ENCODE measurements at places on chromosomes 11 and 22.

- no peak for DNase-seq
These were observed 85.2 kb downstream of the BUD13 start for GRCh38 chr11:116687458-116688201.

- DNase-seq: no peak
These were observed 134.0 kb downstream of the KIF18A start for GRCh38 chr11:27973851-27974536.

GRCh38 chr11:65043881-65044501 is 3.0 kb downstream of the SAC3D1 start:
- DNase-seq: no peak

GRCh38 chr11:15874704-15875103 is 481.6 kb downstream of the SOX6 start:
- DNase-seq: no peak

- no peak for DNase-seq
These were observed 19.5 kb downstream of the YPEL4 start for GRCh38 chr11:57630171-57630570.

GRCh38 chr22:46091277-46091977 is 58.9 kb upstream of the PPARA start:
- DNase-seq: no peak

DNA sequence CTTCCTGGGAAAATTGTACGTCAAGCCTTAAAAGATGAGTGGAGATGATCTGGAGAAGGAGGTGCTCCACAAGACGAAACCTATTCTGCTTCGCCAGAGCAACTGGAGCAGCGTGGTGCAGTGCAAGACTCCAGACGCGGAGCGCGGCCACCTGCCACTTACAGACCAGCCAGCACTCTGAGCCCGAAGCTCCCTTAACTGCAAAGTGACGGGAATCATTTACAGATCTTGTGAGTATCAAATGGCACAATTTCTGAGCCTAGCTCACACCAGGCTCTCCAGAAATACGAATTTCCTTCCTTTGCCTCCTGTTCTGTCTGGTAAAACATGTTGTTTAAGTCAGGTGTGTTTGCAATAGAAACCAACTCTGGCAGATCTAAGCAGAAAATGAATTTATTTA is 369.3 kb downstream of the CADM1 start:
- no peak for DNase-seq

GRCh38 chr11:116702772-116703385 is 69.9 kb downstream of the BUD13 start:
- DNase-seq: no peak

DNA sequence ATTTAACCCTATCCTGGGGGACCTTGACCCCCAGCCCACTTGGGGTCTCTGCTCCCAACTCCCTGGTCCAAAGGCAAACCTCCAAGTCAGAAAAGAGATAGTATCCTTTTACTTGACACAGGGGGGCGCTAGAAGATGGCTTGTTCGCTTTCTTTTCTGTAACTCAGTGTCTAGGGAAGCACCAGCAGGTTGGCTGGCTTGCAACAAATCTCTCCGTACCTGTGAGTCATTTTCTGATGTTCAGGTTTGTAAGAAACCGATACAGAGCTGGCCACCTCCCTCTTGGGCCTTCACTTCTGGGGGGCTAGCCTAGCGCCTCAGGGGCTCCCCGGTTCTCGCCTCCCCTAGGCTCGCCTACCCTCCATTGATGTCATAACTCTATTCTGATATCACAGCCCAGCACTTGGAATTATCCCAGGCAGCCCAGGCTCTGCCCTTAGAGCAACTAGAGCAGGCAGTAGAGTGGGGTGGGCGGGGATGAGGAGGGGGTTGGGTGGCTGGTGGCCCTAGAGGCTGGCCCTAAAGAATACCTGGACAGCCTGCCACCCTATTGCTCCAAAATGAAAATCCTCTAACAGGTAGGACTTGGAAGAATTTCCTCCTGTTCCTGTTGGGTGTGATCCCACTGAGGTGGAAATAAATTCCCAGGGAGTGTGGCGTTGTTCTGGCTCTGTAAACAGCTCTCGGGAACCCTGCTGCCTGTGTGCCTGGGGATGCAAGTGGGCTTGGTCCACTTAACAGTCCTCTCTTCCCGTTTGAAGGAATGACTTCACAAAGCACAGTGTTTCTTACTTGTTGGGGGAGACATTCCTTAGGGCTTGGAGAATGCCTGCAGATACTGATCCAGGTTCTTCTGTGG is 69.4 kb downstream of the OSBP2 start:
- peak; percentile 37 for DNase-seq

DNA sequence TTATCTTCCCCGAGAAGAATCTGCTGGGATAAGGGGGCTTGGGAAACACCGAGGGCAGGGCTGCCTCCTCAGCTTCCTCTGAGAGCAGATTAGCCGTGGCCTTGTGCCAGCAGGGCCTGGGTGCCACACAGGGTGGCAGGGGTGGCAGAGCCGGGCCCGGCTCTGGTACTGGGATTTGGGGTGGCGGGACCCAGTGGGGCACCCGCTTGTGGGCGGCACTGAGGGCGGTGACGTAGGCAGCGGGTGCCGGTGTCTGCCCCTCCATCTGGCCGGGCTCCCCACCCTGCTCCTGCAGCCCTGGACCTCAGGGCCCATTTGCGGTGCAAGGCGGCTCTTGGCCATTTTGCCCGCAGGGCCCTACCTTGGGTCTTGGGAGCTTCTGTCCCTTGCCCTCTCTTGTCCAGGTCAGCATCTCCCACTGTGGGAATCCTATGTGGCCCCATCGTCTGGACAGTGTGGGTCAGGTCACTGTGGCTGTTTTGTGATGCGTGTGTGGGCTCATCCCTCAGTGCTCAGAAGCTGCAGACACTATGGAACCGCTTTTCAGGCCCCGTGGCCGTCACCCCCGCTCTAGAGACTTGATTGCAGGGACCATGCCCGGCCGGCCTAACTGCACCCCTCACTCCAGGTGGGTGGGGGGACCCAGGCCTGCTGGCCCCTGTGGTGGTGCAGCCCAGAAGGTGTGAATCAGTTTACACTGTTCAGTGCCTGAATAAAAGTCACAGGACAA is 29.7 kb upstream of the KRTAP5-6 start:
- DNase-seq: no peak

DNA sequence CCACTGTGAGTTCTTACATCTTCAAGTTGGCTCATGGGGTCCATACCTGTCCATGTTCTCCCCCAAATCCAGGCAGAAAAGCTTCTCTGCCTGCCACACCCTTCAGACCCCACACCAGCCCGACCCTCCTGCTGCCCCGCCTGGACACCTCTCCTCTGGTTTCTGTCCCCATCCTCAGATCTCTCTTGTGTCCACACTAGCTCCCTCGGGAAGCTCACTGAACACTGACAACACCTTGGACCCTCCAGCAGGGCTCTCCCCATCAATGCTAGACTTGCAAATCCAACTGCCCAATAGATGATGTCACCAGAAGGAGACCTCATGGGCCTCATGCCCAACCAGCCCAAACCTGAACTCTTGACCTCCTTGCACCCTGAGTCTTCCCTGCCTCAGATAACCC is 2.9 kb downstream of the SCARF2 start:
- no peak for DNase-seq

DNA sequence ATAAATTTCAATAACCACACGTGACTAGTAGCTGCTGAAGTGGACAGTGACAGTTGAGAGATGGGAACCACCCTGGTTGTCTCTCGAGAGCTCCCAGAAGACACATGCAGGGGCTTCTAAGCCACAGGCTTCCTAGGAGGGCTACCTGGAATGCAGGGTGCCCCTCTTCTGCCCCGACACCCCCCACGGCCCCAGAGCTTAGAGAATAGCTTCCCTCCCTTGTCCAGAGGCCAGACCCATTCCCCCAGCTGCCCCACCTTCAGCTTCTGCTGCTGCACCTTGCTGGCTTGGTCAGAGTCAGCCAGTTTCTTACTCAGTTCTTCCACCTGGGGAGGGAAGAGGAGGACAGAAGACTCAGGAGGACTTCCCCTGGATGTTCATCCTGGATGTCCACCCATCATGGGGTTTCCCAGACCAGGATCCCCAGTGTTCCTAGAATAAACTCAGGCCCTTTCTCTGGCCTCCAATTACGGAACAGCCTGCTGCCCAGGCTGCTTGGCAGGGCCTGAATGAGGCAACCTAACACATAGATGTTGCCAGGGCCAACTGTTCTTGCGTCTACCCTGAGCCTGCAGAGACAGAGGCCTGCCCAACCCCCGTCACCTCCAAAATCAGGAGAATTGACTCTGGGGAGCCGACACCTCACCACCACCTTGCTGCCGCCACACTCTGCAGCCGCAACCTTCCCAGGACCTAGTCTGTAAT is 12.0 kb downstream of the IL18BP start:
- no peak for DNase-seq

GRCh38 chr11:24372491-24372890 is 124.4 kb upstream of the LUZP2 start:
- no peak for DNase-seq
